ENCODE measurements at places on chromosomes 1 and 21. TPM values are rescaled to one million over a fixed set of nuclear protein-coding genes. Genes with fewer than 3 reads are reported as not detected.

DNA sequence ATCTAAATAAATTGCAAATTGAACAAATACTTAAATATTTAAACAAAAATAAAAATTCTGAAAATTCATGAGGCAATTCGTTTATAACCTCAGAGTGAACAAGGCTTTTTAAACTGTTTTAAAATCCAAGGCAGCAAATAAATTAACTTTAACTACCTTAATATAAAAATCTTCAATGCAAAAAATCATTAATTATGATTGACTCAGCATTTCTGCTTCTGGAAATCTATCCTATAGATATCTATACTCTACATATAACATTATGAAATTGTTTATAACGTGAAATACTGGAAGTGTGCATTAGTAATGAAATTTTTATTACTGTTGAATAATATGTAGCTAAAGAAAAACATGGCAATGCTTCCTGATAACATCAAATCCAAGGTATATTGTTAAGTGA lies 92.4 kb downstream of the ADAMTS1 start:
- no peak for DNase-seq

- DNase-seq = no peak
Observed at GRCh38 chr1:87052961-87053360, 138.5 kb downstream of the HS2ST1 start.

DNA sequence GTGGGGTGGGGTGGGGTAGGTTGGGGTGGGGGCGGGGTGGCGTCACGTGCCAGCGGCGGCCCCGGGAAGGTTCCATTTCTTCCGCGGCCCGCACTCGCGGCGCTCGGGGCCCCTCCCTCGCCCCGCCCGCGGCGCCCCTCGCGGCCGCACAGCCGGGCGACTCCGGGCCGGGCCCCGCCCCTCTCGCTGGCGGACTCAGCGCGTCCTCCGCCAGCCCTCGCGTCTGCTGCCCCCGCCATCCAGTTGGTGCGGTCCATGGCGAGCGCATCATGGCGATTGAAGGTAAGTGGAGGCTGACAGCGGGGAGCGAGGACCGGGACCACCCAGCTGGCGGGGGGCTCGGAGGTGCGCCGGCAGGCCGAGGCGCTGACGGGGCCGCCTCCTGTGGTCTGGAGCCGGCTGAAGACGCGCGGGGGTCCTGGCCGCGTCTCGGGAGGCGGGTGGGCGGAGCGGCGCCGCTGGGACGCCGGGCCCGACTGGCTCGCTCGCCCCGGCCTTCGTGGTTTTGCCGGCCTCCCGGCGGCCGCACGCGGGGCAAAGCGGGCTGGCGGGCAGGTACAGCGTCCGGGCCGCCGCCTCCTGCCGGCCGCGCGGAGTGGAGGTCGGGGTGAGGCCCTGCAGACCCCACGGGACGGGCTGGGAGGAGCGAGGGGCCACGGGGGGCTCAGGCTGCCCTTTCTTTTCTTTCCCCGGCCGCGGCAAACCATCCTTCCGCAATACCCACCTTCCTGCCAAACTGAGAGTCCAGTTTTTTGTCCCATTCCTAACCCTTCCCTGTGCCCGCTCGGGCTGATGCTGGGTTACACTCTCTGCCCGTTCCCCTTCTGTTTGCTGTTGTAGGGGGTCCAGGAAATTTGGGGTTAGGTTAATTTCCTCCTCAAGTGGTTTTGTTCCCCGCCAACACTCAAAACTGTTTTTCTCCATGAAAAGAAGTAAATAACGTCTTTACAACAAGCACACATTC lies at the start of gene SYT14:
Gene SYT14 (plus strand): TSS at position 222 of the 964 bp plus-strand sequence. CDS start 48 bp downstream, at position 270.
- peak; percentile 65 for DNase-seq

Gene STIL
- total RNA-seq = 9.4 TPM

Gene TTC4
- total RNA-seq = 20.6 TPM
